Calu3 (cell line): ENCODE measurements at places on chromosomes 5 and 9. TPM values are rescaled to one million over a fixed set of nuclear protein-coding genes. Genes with fewer than 3 reads are reported as not detected.

The CCDC69 gene
- total RNA-seq: 0.69 and 1.0 TPM in 2 replicates

DNA sequence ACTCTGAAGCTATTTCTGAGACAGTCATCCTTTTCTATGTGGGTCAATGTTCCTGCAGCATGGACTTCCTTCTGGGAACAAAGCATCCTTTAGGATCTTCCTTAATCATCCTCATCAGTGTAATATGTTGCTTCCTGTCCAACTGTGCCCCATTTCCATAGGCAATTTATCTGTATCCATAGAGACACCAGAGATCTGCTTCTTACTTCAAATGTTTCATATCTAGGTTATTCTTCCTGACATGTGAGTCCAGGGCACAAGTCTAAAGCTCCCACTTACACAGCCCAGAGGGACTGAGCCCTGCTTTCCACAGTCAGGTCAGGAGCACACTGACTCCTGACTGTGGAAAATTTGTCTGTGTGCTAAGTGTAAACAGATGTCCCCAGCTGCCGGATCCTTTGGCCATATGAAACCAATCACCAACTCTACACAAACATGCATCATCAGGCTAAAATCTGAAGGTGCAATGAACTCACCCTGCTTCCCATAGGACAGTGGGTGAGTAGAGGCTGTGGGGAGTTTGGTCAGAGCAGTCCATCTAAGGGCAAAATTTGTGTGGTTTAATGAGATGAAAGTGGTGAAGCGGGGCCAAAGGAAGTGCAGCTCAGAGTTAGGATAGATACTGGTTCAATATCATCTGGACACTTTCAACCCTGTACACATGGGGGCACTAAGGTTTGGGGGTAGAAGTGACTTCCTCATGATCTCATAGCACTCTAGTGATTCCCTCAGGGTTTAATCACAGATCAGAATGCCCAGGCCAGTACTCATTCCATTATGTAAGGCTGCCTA lies 85.2 kb upstream of the TNC start:
- H3K4me3 ChIP-seq: no peak overlapping the region
- H3K36me3 ChIP-seq: no peaks in the 10 kb centered on the region
- peaks cover 24% of the 10 kb centered on the region for H3K27me3 ChIP-seq

- DNase-seq: no peak
- H3K4me3 ChIP-seq: no peak overlapping the region
- no peaks in the 10 kb centered on the region for H3K27me3 ChIP-seq
- H3K27ac ChIP-seq: no peak overlapping the region
Observed at GRCh38 chr5:141490271-141490670, 1.4 kb downstream of the PCDHGC5 start.

The PAPPA gene
- total RNA-seq: not detected in 2 replicates

The OMD gene
- total RNA-seq: 0.14 TPM in 1 of 2 replicates, not detected in the other

The CDKN2B gene
- total RNA-seq: 30.4 and 35.2 TPM in 2 replicates

DNA sequence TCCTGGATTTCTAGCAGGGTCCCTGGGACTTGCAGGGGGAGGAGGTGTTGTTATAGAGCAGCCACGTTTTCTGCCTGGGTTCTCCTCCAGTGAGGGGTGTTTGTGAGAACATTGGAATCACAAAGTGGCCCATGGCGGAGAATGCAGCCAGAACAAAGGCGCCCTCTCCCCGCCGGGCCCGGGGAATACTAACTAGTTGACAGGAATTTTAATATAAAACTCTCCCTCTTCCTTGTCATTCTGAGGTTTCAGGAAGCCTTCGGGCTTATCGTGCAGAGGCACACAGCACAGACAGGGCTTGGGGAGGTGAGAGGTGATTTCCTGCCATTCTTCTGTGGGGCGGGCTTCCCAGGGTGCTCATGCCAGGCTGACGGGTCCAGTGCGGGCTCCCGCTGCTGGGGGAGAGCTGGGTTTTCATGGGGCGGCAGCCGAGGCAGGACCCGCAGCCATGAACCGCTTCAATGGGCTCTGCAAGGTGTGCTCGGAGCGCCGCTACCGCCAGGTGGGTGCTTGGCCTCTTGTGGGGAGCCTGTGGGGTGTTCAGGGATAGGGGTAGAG lies 37.7 kb downstream of the RGS3 start:
- no peak overlapping the region for H3K4me3 ChIP-seq
- no peak overlapping the region for H3K27ac ChIP-seq
- no peaks in the 10 kb centered on the region for H3K36me3 ChIP-seq
- DNase-seq: no peak
- no peaks in the 10 kb centered on the region for H3K27me3 ChIP-seq

DNA sequence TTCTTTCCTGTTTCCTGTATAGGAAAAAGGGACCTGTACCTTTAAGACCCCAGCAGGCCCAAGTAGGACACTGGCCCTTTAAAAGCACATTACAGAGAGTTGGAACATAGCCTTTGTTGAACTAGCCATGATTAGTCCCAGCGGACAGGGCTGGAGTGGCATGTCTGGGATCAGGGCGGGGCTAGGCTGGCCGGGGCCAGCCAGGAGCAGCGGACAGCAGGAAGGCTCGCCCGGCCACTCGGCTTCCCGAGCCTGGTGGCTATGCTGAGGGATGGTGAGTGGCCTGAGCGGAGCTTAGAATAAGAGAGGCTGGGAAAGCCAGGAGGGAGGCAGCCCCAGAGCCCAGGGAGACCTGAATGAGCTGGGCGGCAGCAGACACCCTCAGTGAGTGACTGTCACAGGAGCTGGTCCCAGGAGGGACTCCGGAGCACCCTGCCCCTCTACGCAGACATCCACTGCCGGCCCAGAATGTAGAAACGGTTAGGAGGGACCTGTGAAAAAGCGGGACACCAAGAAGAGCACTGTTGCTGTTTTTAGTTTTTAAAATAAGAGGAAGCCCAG lies 92.1 kb downstream of the DAB2IP start:
- no peaks in the 10 kb centered on the region for H3K27me3 ChIP-seq
- H3K4me1 ChIP-seq: peaks cover 36% of the 10 kb centered on the region
- DNase-seq: peak; percentile 81

GRCh38 chr9:26033336-26033735 lies 355.1 kb upstream of the TUSC1 start:
- no peak overlapping the region for H3K4me3 ChIP-seq
- no peak overlapping the region for H3K27ac ChIP-seq
- H3K27me3 ChIP-seq: no peaks in the 10 kb centered on the region
- DNase-seq: no peak

DNA sequence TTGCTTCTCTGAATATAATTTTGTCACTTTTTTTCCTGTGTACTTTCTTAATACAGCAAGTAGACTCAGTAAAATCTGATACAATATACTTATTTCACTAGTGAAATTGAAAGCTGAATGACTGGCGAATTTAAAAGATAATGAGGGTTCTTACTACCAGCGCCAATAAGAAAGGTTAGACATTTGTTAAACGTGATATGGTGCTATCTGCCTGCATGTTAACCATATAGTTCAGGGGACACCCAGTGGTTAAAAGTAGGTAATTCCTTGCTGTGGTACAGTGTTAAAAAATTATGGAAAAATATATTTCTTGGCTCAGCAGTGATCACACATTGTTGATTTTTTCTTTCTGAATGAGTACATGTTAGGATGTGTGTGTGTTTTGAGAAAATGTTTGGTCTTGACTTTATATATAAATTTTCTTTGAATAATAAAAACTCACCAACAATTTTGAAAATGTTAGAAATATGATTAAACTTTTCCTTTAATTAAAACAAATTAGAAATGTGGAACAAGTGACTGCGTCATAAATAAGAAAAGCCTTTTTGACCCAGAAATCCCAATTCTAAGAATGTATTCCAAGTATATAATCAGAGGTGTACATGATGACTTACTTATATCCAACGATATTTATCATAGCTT lies 25.8 kb downstream of the CAST start:
- H3K4me1 ChIP-seq: peaks cover 30% of the 10 kb centered on the region
- peaks cover 5% of the 10 kb centered on the region for H3K36me3 ChIP-seq
- H3K27ac ChIP-seq: no peak overlapping the region
- no peak overlapping the region for H3K4me3 ChIP-seq
- no peaks in the 10 kb centered on the region for H3K27me3 ChIP-seq

The MYO10 gene
- total RNA-seq: 69.6 and 101 TPM in 2 replicates

GRCh38 chr9:8679371-8679822 lies 879.8 kb upstream of the DMAC1 start:
- H3K27me3 ChIP-seq: no peaks in the 10 kb centered on the region
- no peak for DNase-seq
- no peak overlapping the region for H3K27ac ChIP-seq
- H3K4me1 ChIP-seq: no peaks in the 10 kb centered on the region

The ZDHHC11 gene
- total RNA-seq: 53.7 and 60.8 TPM in 2 replicates

- DNase-seq: no peak
- H3K27me3 ChIP-seq: no peaks in the 10 kb centered on the region
- H3K27ac ChIP-seq: no peak overlapping the region
- H3K36me3 ChIP-seq: no peaks in the 10 kb centered on the region
- H3K4me1 ChIP-seq: peaks cover 32% of the 10 kb centered on the region
Observed at GRCh38 chr5:176440927-176441706, 7.1 kb upstream of the FAF2 start.

DNA sequence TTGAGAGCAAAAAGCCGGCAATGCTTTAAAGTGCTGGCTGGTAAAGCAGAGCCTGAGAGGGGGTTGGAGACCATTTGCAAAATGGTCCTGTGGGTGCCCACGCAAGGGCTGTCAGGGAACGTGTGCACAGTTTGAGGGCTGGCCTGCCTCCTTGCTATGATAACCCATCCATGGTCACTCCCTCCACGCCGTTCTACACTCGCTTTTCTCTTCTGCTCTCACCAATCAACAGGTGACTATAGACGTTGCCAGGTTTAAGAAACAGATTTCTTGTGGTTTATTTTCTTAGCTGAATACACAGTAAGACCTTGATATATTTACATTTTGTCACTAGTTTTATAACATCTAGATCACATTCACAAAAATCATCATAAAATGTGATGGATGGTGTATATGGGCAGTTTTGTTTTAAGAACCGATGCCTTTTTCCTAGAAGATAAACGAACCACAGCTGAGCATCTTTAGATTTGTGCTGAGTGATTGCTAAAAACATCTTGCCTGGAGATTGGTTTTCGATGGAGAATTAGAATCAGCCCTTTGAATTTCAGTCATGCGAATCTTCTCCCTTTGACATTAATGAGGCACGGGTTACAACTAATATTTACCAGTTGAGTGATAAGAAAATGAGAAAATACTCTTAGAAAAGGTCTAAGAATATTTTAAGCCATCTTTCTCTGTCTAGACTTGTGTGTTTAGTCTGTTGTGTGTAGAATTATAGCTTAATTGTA lies 13.9 kb downstream of the MAP1B start:
- no peak for DNase-seq
- H3K36me3 ChIP-seq: peaks cover 3% of the 10 kb centered on the region
- H3K27me3 ChIP-seq: no peaks in the 10 kb centered on the region

DNA sequence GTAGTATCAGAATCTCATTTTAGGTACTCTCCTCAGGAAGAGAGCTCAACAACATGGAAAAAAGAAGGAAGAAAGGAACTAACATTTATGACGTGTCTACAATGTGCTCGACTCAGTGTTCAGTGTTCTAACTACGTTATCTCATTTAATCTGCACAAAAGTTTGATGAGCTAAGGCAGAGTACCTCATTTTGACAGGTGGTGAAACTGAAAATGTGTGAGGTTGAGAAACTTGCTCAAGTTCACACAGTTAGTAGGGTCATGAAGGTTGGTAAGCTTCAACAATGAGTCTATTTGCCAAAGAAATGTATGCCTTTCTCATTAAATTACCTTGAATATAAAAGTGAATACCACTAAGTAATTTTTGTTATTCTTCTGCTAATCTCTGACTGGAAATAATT lies 165.1 kb downstream of the CAAP1 start:
- H3K36me3 ChIP-seq: no peaks in the 10 kb centered on the region
- no peaks in the 10 kb centered on the region for H3K4me1 ChIP-seq
- H3K4me3 ChIP-seq: no peak overlapping the region
- no peaks in the 10 kb centered on the region for H3K27me3 ChIP-seq

DNA sequence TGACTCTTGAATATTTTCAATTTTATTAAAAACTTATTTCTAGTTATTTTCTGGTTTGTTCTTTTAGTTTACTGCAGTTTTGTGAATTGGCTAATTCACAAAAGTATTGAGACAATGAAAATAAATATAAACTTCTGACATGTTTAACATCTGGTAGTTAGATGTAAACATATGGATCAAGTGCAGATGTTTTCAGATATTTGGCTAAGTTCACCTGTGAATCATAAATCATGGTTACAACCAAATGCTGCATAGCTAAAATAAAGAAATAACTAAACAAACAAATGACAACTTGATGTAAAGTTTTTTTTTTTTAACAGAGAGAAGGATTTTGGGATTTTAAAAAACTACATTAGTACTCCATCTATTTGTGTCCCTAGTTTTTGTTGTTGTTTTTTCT lies 484.6 kb downstream of the SLCO4C1 start:
- DNase-seq: no peak
- no peaks in the 10 kb centered on the region for H3K4me1 ChIP-seq
- no peak overlapping the region for H3K4me3 ChIP-seq
- no peaks in the 10 kb centered on the region for H3K27me3 ChIP-seq
- no peak overlapping the region for H3K27ac ChIP-seq
- H3K36me3 ChIP-seq: no peaks in the 10 kb centered on the region
